ENCODE measurements at places on chromosomes 16 and 17.

DNA sequence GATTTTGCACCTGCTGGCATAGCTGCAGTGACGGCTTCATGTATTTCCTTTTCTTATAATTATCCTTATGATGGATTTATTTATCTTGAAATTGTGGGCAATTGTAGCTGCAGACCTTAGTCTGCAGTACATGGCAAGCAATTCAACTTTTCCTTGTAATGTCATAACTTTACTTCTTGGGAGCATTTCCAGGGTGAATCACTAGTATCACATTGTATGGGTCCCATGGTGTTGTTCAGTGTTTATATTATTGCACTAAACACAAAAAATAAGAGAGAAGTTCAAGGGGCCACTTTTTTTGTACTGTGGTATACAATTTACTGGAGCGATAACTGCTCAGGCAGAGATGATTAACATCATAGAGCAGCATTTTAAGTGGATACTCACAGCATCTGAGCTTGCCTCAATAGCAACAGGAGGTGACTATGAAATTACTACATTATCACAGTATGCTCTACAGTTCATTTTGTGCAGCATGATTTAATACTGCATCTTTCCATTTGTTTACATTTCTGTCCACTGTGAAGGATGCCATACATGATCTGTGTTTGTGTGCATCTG is 169.5 kb downstream of the STX8 start:
- no peak for DNase-seq

GRCh38 chr17:3557768-3558583 is at the start of gene TRPV3:
TSS of gene TRPV3 (minus strand) at chr17:3557812. CDS start at chr17:3554850, 2,962 bp downstream.
- DNase-seq = peak; percentile 82

- DNase-seq = no peak
Measured at GRCh38 chr16:3480901-3481695, 14.2 kb downstream of the C16orf90 start.

DNA sequence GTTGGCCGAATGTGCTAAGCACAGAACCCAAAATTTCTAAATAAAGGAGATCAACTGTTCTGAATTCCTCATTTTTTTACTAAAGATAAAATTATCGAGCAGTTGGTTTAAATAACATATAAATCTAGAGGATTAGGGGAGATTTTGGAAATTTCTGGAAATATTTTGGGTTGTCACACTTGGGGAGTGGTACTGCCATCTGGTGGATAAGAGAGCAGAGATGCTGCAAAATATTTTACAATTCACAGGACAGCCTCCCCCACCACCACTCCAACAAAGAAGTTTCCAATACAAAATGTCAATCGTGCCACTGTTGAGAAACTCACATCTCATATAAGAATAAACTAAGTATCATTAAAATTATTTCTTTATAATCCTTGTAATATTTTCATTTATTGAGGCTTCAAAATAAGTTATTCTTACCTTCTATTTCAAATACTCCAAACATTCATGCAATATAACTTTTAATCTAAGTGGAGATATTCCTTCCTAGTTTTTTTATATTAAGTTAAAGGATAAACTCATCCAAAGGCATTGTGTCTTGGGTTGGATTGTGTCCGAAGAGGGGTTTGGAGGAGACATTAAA is 17.0 kb upstream of the ABCA8 start:
- DNase-seq = no peak

Measured in GM12891 (cell line).